ENCODE measurements at places on chromosomes 3 and 15. TPM values are rescaled to one million over a fixed set of nuclear protein-coding genes. Genes with fewer than 3 reads are reported as not detected.

DNA sequence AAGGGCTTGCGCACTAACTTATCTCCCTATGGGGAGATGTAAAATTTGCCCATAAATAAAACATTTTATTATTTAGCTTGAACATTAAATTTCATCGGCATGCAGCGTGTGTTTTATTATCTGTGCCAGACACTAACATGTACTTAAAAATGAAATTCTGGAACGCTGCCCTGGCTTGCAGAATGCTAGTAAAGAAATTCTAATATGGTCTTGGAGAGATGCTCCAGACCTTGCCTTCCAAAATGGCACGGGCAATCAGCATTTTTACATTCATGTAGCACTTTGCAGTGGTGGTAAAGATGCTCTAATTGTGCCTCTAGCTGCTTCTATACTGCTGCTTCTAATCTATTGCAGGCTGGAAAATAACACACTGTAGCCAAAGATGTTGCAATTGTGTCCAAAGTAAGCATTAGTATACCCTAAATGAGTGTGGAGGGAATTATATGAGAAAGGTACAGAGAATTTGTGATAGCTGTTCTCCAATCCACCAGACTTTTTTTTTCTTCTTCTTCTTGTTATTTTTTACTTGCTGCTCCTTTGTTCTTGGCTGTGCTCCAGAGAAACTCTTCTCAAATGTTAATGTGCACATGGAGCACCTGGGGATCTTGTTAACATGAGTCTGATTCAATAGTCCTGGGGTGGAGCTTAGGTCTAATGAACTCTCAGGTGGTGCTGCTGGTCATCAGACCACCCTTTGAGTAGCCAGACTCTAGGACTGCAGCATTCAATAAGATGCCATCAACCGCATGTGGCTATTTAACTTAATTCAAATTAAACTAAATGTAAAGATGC lies 47.3 kb downstream of the CRABP1 start:
- DNase-seq: no peak

DNA sequence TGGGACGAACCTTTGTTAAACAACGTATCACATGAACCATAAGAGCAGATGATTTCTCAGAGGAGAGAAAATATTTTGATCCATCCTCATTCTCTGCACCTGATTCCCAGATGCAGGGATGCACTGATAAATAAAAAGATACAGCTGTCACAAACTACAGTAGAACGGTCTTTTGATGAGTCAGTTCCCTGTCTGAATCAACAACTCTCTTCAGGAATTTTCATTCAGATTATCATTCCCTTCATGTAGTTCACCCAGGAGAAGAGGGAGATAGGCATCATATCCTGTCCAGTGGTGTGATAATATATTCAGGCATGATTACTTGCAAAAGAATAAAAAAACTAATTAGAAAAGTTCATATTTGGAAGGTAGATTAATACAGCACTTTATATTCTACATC lies 521.5 kb downstream of the PYDC2 start:
- DNase-seq: no peak

- no peak for DNase-seq
Measured at GRCh38 chr3:190340071-190340470, 17.8 kb upstream of the CLDN1 start.

DNA sequence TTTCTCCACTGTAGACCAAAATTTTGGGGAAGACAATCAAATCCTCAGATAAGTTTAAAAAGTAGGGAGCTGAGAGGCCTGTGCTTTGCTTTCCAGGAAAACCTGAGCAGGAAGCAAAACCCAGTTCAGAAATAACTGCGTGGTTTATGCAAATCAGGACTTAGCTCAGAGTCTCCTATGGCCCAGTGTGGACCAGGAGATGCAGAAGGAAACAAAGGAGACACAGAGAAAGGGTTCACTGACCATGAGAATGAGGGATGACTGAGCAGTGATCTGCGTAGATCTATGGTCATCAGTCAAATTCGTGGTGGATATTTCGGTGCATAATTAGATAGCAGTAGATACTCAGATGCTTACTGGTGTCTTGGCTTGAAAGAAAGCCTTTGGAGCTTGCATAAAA lies 196.6 kb downstream of the TPRG1 start:
- no peak for DNase-seq

- DNase-seq: no peak
Measured at GRCh38 chr15:51801391-51801835, 28.0 kb upstream of the TMOD3 start.

DNA sequence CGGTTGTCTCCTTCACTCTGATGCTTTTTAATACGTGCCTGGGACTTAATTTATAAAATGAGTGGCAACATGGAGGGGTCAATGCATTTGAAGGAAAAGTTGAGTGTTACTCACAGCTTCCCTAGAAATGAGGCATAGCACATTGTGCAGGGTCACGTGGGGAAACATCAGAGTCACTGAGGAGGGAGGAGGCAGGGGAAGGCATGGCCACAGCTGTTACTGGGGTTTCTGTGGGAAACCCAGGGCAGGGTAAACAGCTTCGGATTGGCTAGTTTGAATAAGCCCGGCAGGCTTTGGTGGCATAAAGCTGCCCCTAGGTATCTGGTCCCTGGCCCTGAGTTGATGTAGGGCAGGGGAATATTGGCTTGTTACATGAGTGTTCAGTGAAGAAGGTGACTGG lies 98.9 kb upstream of the ST8SIA2 start:
- DNase-seq: no peak

DNA sequence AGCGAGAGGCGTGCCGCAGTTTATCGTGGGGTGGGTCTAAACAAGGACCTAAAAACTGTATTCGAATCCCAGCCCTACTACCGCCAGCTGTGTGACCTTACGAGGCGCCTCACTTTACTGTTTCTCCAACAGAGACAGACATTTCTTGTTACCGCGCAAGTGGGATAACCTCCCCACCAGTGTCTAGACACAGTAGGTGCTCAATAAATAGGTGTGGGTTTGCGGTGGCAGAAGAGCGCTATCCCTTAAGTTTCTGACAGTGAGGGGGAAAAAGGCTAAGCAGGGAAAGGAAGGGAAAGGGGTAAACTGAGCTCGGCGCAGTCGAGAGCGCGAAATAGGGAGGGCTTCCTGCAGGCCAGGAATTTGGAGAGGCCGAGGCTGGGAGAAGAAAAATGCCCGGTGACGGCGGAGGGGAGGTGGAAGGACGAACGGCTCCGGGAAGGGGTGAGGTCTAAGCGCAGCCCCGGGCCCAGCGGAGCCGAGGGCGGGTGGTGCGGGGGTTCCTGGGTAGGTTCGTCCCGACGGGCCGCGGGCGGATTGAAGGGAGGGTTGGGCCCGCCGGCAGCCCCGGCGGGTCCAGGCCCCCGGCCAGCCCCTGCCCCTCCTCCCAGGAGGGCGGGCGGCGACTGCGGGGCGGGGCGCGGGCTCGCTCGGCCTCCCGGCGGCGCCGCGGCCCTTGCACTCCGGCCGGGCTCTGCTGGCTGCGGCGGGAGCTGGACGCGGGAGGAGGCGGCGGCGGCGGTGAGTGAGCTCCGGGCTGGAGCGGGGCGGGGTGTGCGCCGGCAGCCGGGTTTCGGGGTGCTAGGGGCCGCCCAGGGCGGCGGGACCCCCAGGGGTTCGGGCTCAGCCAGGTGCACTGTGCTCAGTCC lies at the start of gene CGNL1:
Gene CGNL1, plus strand, starts transcription at position 679 of the 869 bp plus-strand sequence. CDS start 61,495 bp downstream, outside the sequence.
- peak; percentile 74 for DNase-seq

- no peak for DNase-seq
Measured at GRCh38 chr15:80081390-80081789, 21.9 kb downstream of the ZFAND6 start.

DNA sequence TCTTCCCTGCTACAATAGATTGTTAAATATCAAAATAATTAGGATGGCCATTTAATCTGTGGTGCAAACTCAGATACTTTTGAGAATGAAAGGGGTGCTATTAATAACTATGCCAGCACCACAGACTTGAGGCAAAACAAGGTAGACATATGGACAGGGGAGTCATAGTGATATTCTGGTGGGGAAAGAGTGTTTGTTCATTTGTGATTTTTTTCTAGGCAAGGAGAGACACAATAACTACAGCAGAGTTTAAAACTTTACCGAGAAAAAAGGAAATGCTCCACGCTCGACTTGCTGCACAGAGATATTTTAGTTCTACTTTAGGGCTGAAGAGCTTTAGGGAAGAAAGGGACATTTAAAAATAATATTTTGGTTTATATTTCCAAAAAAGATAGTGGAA lies 611.2 kb upstream of the GRM7 start:
- no peak for DNase-seq

GRCh38 chr3:163768048-163768447 lies 1310.2 kb downstream of the SI start:
- no peak for DNase-seq

DNA sequence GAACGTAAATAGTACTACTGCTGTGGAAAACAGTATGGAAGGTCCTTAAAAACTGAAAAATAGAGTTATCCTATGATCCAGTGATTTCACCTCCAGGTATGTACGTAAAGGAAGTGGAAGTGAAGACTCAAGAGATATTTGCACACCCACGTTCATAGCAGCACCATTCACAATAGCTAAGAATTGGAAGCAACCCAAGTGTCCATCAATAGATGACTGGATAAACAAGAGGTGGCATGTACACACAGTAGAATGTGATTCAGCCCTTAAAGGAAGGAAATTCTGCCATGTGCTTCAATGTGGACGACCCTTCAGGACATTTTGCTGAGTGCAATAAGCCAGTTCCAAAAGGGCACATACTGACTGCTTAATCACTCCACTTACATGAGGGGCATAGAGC lies 188.3 kb downstream of the APBA2 start:
- no peak for DNase-seq

DNA sequence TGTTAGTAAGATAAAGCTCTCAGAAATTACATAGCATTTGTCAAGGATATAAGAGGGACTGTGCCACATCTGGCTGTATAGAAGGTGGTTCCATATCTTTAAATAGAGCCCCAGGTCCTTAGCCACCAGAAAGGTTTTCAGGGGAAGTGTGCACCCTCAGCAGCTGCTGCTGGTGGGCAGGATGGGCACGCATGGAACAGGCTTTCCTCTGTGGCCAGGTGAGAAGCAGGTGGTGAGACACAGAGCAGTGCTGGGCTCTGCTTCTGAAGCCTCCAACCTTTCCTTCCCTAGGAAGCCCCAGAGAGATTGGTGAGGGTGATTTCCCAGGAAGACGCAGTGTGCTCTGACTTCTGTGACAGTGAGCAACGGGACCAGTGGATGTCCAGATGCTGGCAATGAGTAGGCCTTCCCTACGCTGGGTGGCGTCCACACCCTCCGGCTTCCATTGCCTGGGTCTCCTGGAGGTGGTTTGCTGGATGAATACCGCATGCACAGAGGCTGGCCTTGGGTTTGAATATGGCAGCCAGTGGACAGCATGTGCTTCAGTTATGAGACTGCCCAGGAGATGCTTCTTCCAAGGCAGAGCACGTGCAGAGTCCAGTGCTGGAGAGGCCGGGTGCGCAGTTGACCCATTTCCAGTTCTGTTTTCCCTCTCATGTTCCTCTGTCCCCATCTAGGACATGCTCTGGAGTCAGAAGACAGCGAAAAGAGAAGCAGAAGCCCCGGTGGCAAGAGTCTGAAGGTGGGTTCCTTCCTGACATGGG lies 52.7 kb upstream of the POLG start:
- DNase-seq: no peak

GRCh38 chr3:17905996-17906395 lies 163.6 kb upstream of the TBC1D5 start:
- no peak for DNase-seq

DNA sequence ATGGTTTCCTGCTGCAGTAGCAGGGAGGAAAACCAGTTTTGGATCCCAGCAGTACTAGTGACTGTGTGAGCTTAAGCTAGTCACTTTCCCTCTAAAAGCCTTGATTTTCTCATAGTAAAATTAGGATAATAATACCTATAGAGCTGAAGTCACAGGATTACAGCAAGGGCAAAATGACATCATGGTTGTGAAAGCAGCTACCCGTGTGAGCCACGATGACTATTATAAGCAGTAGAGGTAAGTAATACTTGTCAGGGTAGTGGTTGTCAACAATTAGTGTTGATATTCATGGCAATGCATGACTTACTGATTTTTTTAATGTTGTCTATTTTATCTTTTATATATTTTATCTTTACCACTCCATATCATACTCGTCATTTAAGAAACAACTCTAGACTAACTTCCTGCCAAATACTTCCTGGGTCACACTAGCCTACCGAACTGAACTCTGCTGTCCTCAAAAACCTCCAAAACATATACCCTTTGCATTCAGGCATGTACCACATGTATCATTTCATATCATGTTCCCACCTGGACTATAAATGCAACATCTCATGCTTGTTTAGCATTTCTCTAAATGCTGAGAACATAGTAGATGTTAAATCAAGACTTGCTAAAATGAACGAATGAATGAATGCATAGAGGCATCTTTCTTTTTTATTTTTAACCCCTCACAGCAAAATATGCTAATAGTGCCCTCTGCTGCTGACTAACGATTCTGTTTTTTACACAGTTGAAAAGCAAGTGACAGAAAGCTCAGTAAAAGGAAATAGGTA lies 172.6 kb downstream of the P3H2 start:
- no peak for DNase-seq

GRCh38 chr3:14914779-14915117 lies 32.6 kb upstream of the NR2C2 start:
- DNase-seq: no peak

DNA sequence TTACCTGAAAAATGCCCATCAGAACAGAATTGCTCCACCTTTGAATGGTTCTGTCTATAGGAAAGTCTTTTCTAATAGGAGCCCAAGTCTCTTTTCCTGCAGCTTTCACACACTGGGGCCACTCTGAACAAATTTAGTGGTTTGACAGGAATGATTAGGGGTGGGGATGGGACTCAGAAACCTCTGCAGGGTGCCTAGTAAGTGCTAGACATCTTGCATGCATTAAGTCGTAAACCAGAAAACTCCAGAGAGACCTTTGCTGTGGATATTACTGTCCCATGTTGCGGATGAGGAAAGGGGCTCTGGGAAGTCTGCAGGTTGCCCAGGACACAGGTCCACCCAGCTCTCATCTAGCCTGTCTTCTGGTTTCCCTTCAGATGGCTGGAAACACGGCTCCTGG lies 189.7 kb downstream of the OPA1 start:
- DNase-seq: no peak

- DNase-seq: no peak
Measured at GRCh38 chr3:57157545-57157944, 7.6 kb downstream of the IL17RD start.

The AZI2 gene
- 81.4 TPM for polyA plus RNA-seq

The ARHGEF26 gene
- 12.4 TPM for polyA plus RNA-seq

The TADA3 gene
- polyA plus RNA-seq: 49.9 TPM

The KLHL40 gene
- 122 TPM for polyA plus RNA-seq

Measured in muscle of back (tissue), 13 donors.